MV-4-11 (cell line): ENCODE measurements at places on chromosomes 2 and 18.

- no peak for DNase-seq
Measured at GRCh38 chr18:57846258-57846657, 43.1 kb upstream of the ATP8B1 start.

- no peak for DNase-seq
Measured at GRCh38 chr18:51621864-51622160, 424.3 kb upstream of the MEX3C start.

GRCh38 chr18:79754831-79755351 is 42.8 kb upstream of the KCNG2 start:
- no peak for DNase-seq

- DNase-seq = peak; percentile 98
Measured at GRCh38 chr18:58887613-58887963, 22.9 kb downstream of the ZNF532 start.

DNA sequence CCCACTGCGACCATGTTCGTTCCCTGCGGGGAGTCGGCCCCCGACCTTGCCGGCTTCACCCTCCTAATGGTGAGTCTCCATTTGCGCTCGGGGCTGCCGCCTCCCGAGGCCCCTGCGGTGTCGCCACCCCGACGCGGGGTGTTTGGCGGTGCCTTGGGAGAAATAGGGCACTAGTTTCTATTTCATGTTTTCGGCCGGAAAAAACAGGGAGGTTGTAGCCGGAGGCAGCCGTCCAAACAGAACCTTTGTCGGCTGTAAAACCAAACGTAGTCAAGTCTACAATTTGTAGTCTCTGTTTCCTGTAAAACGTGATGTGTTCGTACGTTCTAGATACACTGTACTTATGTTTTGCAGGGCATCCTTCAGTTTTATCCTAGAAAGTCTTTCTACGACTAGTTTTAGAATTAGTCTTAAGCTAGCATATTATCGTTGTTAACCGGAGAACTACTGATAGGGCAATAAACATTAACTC is 290 bp downstream of the PSMG2 start:
- no peak for DNase-seq
